EH (cell line): ENCODE measurements at places on chromosomes 1 and 21.

GRCh38 chr1:92219028-92219427 lies 1.3 kb downstream of the C1orf146 start:
- DNase-seq: no peak

- DNase-seq: no peak
Measured at GRCh38 chr1:20713440-20713839, 4.4 kb downstream of the KIF17 start.

DNA sequence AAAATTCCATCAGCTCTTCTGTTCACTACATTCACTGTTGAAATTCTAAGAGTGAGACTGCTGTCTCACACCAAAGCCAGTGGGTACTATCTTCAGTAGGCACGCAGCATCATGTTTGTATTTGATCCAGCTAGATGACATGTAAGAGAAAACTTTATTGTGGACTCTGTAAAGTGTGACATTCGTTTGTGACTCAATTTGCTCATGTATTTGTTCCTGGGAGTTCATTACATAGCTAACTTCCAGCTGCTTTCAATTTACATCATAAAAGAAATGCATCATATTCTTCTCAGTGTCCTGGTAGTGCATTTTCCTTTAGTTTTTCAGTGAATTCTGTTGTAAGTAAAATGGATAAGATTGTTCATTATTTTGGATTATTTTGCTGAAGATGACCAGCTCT lies 31.4 kb downstream of the CTH start:
- DNase-seq: peak; percentile 6

- DNase-seq: peak; percentile 53
Measured at GRCh38 chr1:236795757-236796667, 920 bp downstream of the MTR start.

DNA sequence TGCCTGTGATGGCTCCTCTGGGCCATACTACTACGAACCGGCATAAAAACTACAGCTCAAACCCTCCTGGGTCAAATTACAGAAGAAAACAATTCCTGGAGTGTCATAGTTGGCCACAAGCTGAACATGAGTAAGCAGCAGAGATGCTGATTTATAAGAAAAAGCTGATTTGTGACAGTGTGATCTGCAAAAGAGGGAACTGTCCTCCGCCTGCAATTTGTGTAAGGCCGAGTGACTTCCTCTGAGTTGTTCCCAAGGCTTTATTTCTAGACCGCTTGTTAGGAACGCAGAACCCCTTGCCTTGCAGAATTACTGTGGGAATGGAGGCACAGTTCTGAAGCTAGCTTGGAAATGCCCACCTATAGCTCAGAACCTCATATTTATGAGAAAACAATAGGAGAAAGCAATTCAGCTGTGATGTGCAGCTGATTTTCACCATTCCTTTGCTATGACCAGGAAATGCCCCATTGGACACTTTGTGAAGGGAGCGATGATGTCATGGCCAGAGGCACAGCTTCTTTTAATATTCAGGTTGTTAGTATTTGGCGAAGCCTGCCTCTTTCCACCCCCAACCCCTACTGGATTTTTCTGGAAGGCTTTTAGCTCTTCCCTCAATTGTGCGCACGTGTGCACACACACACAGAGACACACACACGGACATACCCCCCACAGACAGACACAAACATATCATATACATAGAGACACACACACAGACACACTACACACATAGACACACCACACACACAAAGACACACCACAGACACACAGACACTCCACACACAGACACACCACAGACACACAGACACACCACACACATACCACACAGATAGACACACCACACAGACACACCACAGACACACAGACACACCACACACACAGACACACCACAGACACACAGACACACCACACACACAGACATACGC lies 47.6 kb downstream of the IER5 start:
- peak; percentile 96 for DNase-seq

DNA sequence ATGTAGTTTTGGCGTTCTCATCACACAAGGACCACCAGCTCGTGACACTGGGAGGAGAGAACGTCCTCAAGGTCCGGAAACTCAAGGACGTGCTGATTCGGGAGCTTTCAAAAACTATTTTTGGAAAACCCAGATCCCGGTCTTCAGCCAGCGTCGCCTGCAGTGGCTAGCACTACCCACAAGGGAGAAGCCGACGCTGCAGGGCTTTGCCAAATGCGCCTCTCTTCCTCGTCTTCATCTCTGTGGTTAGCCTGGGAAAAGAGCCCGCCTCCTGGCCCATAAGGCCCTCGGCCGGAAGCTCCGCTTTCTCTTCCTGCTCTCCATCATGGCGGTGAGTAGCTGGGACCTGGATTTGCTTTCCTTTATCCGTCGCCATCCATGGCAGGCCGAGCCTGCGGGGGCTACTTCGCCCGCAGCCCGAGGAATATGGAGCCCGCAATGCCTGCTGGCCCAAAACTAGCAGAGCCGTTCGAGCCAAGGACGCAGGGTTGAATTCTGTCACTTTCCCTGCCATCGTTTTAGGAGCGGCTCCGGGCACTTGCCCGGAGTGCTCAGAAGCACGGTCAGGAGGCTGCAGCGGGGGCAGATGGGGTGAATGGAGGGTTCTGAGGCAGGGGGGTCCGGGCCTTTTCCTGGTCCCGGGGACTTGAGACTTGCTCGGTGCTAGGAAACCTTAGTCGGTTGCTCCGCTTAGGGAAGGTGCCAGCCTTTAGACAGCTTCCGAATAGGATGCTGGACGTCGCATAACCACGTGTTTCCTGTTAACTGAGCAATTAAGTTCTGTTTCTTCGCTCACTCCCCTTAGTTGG lies at the start of gene RPL11:
RPL11 (plus strand) TSS at position 308 of the 809 bp plus-strand sequence; CDS start at position 326, 18 bp downstream.
- peak; percentile 97 for DNase-seq

DNA sequence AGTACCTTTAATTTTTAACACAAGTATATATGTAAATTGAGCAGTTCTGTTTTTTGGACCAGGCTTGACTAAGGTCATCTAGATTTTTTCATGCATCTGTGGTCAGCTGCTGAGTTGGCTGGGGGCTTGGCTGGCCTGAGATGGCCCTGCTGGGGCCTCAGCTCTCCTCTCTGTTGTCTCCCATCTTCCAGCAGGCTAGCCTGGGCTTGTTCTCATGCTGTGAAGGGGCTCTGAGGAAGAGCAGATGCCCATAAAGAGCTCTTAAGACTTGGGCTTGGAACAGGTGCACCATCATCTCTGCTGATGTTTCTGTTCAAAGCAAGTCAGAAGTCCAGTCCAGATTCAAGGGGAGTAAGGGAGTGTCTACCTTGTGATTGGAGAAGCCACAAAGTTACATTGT lies 51.2 kb upstream of the TNR start:
- DNase-seq: no peak

DNA sequence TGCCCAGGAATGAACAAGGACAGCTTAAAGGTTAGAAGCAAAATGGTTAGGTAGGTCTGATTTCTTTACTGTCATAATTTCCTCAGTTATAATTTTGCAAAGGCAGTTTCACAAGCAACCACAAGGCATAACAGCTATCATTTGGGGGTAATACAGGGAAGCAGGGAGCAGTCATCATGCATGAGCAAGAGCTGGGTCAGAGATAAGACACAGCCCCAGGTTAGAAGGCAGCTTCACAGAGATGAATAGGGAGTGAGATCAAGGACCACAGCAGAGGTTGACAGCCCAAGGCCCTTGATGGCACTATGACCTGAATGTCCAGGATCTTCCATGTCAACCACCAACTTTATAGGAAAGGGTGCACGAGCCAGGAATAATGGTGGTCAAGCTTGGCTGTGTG lies 9.0 kb upstream of the CSRP1 start:
- DNase-seq: no peak

- DNase-seq: peak; percentile 40
Measured at GRCh38 chr1:156499842-156500542, 583 bp downstream of the MEF2D start.

- DNase-seq: no peak
Measured at GRCh38 chr1:204069887-204070286, 3.0 kb upstream of the SOX13 start.

- DNase-seq: no peak
Measured at GRCh38 chr1:172482044-172482443, 38.2 kb upstream of the PIGC start.

DNA sequence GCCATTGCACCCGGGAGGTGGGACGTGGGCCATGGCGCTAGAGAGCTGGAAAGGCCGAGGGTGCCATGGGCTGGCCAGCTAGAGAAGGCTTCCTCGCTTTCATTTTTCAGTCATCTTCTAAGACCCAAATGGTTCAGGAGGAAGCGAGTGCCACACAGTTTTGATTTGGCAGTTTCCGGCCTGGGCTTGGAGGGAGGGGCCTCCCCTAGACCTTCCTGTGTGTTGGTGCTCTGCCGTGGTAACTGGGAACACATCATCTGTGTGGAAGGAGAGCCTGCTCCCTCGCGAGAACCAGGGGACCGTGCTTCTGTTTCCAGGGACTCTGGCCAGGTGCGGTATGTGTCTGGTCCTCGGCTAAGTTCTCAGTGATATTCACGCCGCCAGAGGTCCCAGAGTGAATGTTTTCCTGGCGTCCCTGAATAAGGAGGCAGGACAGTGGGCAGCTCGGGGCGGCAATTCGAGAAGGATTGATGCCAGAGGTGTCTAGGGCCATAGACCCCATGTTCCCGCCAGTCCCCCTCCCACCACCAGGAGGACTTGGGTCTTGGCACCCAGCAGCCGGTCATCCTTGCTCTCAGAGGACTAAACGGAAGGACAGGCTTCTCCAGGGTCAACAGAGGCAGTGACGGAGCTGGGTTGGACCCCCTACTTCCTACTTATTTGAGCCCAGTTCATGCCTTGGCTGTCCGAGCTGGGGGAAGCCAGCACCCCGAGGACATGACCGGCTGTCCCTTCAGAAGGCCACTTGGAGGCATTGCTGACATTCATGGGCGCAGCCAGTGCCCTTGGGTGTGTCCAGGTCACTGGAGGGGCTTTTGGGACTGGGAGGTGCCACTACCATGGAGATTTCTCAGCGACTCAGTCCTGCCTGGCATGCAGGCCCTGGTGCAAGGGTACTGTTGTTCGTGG lies 2.7 kb upstream of the NPHP4 start:
- DNase-seq: no peak

- DNase-seq: peak; percentile 55
Measured at GRCh38 chr1:9689971-9690381, 38.4 kb downstream of the PIK3CD start.

GRCh38 chr1:186413319-186413718 lies 37.7 kb downstream of the ODR4 start:
- peak; percentile 15 for DNase-seq

DNA sequence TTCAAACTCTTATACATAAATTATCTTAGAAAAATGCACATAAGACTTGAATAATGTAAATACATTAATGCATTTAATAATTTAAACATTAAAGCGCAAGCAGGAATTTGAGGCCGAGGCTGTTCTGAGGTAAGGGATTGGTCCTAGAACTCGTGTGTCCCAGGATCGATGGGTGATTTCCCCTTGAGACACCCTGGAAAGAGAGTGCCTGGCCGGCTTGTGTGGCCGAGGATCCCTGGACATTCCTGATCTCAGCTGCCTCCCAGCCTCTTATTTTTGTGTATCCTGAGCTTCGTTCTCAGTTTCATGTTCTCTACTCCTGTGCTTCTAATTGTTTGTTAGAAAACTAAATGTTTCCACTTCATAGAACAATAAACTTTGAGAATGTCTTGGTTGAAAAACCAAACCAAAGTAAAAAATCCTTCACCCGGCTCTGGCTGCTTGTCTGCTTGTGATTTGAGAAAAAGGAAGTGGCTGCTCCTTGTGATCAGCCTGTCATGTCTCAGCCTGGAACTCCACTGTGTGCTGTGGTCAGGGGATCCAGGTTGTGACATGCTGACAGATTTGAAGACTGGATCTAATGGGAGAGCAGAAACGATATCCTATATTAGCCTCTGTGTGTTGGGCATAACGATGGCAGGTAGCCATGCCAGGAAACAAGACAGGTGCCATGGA lies 40.7 kb downstream of the PEX14 start:
- no peak for DNase-seq

- DNase-seq: no peak
Measured at GRCh38 chr1:182723200-182723599, 38.8 kb upstream of the RGS8 start.

- peak; percentile 74 for DNase-seq
Measured at GRCh38 chr1:178048426-178048825, 45.5 kb upstream of the RASAL2 start.

- peak; percentile 90 for DNase-seq
Measured at GRCh38 chr1:27122652-27123051, 32.3 kb downstream of the SLC9A1 start.

GRCh38 chr1:41400225-41400624 lies 39.0 kb downstream of the FOXO6 start:
- DNase-seq: peak; percentile 7

- no peak for DNase-seq
Measured at GRCh38 chr1:153646672-153647345, 11.7 kb upstream of the SNAPIN start.

DNA sequence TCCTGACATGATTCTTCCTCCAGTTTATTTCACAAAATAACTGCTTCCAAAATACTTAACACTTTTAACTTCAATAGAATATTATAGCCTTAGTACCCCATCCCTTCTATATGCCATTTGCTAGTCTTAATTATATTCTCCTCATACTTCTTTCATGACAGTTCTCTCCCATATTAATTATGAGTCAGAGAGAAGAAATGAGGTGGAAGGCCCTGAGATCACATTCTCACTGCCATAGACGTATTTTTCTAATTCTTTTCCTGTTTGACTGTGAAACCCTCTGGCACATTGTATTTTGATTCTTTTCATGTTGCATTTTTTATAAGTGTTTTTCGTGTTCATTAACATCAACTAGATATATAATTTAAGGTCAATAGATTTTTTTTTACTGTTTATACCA lies 88.4 kb downstream of the GTF2B start:
- DNase-seq: peak; percentile 85

GRCh38 chr1:63642901-63643300 lies 49.7 kb downstream of the PGM1 start:
- DNase-seq: no peak

- peak; percentile 97 for DNase-seq
Measured at GRCh38 chr21:38773099-38774061, 32.3 kb upstream of the ETS2 start.

- no peak for DNase-seq
Measured at GRCh38 chr1:241870746-241871430, 22.9 kb downstream of the EXO1 start.

DNA sequence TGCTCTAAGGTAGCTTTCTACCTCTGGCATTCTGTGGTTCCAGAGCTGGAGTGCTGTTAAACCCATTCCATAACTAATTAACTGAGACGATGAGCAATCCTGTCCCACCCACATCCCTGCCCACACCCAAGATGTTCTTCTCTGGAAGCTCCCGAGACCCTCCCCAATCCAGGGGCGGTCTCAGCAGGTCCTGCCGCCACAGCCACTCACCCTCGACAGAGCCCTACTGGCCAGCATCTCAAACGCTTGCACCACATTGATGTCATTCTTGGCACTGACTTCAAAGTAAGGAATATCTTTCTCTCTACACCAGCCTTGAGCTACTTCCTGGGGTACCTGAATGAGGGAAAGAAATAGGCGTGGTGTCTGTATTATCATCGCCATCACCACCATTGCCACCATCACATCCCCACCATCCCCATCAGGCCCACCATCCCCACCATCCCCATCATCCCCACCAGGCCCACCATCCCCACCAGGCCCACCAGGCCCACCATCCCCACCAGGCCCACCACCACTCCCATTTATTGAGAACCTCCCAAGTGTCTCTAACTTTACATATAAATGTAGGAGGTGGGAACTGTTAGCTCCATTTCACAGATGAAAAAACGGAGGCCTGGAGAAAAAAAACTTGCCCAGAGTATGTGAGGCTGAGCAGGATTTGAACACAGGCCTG lies 17.7 kb downstream of the RAB7B start:
- no peak for DNase-seq
